Heart right ventricle (tissue), 16 donors: ENCODE measurements at places on chromosomes 5 and 9. TPM values are rescaled to one million over a fixed set of nuclear protein-coding genes. Genes with fewer than 3 reads are reported as not detected.

COL15A1 gene
- total RNA-seq = 41.0 TPM

EGFL7 gene
- total RNA-seq = 104 TPM

GCNT1 gene
- total RNA-seq = 5.3 TPM

TCF7 gene
- total RNA-seq = 5.9 TPM

PFN3 gene
- not detected for total RNA-seq

PARP8 gene
- 9.9 TPM for total RNA-seq

TRPM3 gene
- total RNA-seq = 0.05 TPM

NFIB gene
- 135 TPM for total RNA-seq

MEIKIN gene
- total RNA-seq = not detected

PTGER4 gene
- total RNA-seq = 12.3 TPM

GRCh38 chr5:135457424-135458071 is 5.4 kb upstream of the TIFAB start:
- H3K27me3 ChIP-seq = peaks cover 19% of the 10 kb centered on the region
- H3K4me1 ChIP-seq = no peaks in the 10 kb centered on the region
- H3K36me3 ChIP-seq = no peaks in the 10 kb centered on the region

- H3K4me3 ChIP-seq = no peak overlapping the region
- no peaks in the 10 kb centered on the region for H3K36me3 ChIP-seq
- H3K27ac ChIP-seq = no peak overlapping the region
- H3K4me1 ChIP-seq = no peaks in the 10 kb centered on the region
- no peak for DNase-seq
These were observed 201.1 kb upstream of the CHD1 start for GRCh38 chr5:99129768-99130501.

DNA sequence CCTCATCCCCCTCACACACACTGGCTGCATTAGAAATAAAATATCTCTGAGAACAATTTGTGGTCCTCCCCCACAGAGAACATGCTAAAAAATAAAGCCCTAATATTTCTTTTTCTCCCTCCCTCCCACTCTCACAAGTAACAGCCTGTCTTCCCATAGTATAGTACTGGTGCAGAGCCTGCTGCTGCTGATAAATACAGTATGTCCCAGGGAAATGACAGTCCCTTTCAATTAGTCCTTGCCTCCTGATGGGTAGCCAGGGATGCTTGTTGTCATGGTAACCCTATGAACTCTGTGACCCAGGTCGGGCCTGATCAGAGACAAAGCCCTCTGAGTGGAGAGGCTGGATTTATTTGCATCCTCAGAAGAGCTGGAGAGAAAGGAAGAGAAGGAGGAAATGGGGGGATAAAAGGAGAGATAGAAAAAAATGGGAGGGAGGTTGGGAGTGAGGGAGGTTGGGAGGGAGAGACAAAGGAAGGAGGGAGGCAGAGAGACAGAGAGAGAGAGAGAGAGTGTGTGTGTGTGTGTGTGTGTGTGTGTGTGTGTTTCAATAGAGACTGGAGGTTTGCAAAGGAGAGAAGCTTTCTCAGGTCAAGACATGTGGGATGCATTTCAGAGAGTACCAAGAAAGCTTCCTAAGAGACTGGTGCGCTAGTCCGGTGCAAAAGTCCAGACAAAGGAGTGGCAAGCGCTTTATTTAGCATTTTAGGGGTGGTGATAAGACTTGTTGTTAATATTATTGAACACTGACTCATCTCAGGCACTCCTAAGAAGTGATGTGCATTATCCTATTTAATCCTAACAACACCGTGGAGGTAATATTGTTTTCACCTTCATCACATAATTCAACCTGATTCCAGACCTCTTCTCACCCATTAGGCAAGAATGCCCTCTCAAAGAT is 260.8 kb downstream of the FAM114A2 start:
- H3K4me1 ChIP-seq = no peaks in the 10 kb centered on the region
- H3K27ac ChIP-seq = no peak overlapping the region
- peaks cover 11% of the 10 kb centered on the region for H3K27me3 ChIP-seq
- DNase-seq = no peak

- H3K27me3 ChIP-seq = peaks cover 4% of the 10 kb centered on the region
- no peak overlapping the region for H3K27ac ChIP-seq
- H3K36me3 ChIP-seq = no peaks in the 10 kb centered on the region
- H3K4me3 ChIP-seq = no peak overlapping the region
- no peak for DNase-seq
These were observed 403.1 kb downstream of the TLE4 start for GRCh38 chr9:79974806-79975422.

- H3K4me1 ChIP-seq = no peaks in the 10 kb centered on the region
- DNase-seq = peak; percentile 52
- no peaks in the 10 kb centered on the region for H3K27me3 ChIP-seq
- H3K36me3 ChIP-seq = no peaks in the 10 kb centered on the region
- no peak overlapping the region for H3K4me3 ChIP-seq
These were observed 25.8 kb upstream of the HSD17B3 start for GRCh38 chr9:96327694-96328352.

- H3K27me3 ChIP-seq = no peaks in the 10 kb centered on the region
- no peaks in the 10 kb centered on the region for H3K36me3 ChIP-seq
- no peak overlapping the region for H3K27ac ChIP-seq
These were observed 294.8 kb upstream of the RFX3 start for GRCh38 chr9:3820643-3821042.

GRCh38 chr5:169686137-169686536 is 49.1 kb downstream of the DOCK2 start:
- no peaks in the 10 kb centered on the region for H3K36me3 ChIP-seq
- no peaks in the 10 kb centered on the region for H3K4me1 ChIP-seq
- no peaks in the 10 kb centered on the region for H3K27me3 ChIP-seq
- H3K27ac ChIP-seq = no peak overlapping the region

- DNase-seq = no peak
- H3K27me3 ChIP-seq = no peaks in the 10 kb centered on the region
- peaks cover 18% of the 10 kb centered on the region for H3K4me1 ChIP-seq
- H3K27ac ChIP-seq = no peak overlapping the region
These were observed 215.1 kb upstream of the TRIM32 start for GRCh38 chr9:116471944-116472506.

GRCh38 chr5:93078082-93079038 is 502.7 kb downstream of the NR2F1-AS1 start:
- no peaks in the 10 kb centered on the region for H3K27me3 ChIP-seq
- H3K36me3 ChIP-seq = no peaks in the 10 kb centered on the region
- DNase-seq = peak; percentile 24

DNA sequence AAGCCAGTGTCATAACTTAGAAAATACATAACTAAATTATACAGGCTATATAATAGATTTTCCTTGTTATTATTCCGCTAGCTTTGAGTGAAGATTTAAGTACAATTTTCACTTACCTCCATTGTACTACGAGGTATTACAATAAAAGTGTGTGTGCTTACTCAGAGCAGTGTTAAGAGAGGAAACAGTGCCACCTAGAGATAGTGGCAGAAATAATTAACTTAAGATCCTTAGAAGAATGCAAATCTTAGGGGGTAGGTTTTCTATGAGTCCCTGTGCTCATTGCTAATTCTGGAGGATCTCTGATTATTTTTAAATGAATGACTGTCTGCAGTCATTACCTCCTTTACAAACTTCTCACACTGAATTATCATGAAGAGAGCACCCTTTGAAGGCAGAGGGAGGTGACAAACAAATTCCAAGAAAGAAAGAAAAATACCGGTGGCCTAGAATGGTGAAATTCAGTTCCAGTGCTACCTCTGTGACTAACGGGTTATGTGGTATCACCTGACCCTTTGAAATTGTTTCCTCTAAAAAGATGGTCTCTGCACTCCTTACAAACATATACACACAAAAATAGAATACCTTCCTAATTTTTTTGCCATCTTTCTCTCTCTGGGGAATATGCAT is 379.8 kb downstream of the TRIM36 start:
- peaks cover 5% of the 10 kb centered on the region for H3K27me3 ChIP-seq
- no peaks in the 10 kb centered on the region for H3K36me3 ChIP-seq
- no peak overlapping the region for H3K4me3 ChIP-seq
- H3K4me1 ChIP-seq = no peaks in the 10 kb centered on the region
- DNase-seq = no peak
- H3K27ac ChIP-seq = no peak overlapping the region

GRCh38 chr5:111636736-111637135 is 120.3 kb downstream of the NREP start:
- H3K36me3 ChIP-seq = no peaks in the 10 kb centered on the region
- no peak for DNase-seq
- no peaks in the 10 kb centered on the region for H3K27me3 ChIP-seq
- H3K27ac ChIP-seq = no peak overlapping the region

DNA sequence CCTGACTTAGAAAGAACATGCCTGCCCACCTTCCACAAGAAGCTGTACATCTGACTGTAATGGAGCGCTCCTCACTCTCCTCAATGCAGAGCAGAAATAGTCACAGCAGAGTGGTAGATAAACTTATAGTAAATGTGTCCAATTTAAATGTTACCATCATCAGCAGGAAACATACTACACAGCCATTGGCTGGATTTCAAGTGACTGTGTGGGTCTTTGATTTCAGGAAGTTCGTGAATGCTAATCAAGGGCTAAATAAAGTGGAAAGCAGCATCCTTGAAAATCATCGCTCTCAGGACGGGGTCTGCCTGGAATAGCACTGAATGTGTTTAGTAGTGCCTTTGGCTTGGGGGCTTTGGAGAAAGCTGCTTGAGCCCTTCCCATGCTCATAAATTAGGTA is 32.4 kb upstream of the CRHBP start:
- no peaks in the 10 kb centered on the region for H3K36me3 ChIP-seq
- H3K27ac ChIP-seq = no peak overlapping the region
- DNase-seq = no peak
- H3K4me1 ChIP-seq = no peaks in the 10 kb centered on the region

DNA sequence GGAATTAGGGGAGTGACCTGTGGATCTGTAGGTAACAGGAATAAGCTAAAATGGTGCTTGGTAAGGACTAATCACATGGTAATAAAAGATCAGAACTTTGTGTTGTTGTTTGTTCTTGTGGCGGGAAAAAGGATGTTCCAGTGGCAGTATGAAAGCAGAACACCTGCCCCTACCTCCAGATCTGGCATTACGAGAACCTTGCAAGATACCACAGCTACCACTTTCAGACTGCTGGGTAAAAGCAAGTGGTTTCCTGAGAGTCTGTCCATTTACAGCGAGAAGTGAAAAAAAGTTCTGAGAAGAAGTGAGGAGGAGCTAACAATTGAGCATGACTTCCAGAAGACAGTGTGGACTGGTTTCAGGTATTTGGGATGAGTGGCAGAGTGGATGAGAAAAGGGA is 252.5 kb downstream of the TLE4 start:
- no peaks in the 10 kb centered on the region for H3K36me3 ChIP-seq
- no peak for DNase-seq
- no peak overlapping the region for H3K4me3 ChIP-seq
- H3K27ac ChIP-seq = no peak overlapping the region

- DNase-seq = no peak
- no peaks in the 10 kb centered on the region for H3K27me3 ChIP-seq
- H3K4me1 ChIP-seq = no peaks in the 10 kb centered on the region
These were observed 174.0 kb downstream of the MAN2A1 start for GRCh38 chr5:109863752-109864151.

DNA sequence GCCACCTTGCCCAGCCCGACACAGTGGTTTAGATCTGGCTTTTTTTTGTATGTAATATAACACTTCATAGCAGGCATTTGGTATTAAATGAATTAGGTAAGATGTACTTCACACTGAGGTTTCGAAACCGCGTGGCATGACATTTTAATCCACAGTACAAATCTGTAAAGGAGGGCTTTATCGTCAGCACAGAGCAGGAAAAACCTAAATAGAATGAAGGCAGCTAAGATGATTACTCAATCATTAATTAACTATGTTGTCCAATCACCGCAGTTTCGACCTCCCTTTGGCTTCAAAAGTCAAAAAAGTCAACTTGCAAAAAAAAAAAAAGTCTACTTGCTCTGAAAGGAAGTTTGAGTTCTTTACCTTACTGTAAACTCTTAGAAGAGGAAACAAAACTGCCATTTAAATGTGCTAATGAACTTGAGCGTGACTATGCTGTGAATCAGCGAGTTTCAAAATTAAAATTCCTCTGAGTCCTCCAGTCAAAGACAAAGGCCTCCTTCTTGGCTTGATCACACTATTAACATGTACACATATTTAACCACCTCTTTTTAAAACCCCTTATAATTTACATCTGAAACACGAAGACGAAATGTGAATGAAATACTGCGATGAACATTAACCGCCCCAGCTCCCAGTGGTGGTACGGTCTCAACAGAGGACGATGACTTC is 698 bp upstream of the SEC24A start:
- peak overlapping the region; percentile 92 for H3K27ac ChIP-seq
- H3K4me1 ChIP-seq = peaks cover 40% of the 10 kb centered on the region
- no peaks in the 10 kb centered on the region for H3K27me3 ChIP-seq
- no peak for DNase-seq

DNA sequence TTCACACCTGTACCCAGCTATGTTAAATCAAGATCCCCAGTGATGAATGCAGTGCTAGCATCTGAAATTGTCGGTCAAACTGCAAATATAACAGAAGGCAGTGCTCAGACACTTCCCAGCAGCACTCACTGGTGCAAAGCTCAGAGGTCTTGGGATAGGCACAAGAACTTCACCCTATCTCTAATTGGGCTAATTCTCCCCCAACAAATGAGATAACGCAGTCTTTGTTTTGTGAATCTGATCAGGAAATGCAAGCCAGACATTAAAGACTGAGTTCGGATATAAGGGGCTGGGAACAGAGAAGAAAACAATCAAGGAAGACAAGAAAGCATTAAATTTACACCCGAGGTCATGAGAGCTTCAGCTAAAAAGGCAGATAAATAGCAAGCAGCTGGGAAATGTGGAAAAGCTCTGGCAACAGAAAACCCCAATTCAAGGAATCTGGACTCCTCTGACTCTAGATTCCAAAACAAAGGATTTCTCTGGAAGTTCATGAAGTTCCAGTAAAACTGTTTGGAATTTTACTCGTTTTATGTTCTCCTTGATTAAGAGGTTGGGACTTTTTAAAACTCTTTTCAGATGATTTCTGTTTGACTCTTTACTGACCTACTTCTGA is 65.1 kb downstream of the GNA14 start:
- no peaks in the 10 kb centered on the region for H3K36me3 ChIP-seq
- no peak overlapping the region for H3K27ac ChIP-seq
- peaks cover 25% of the 10 kb centered on the region for H3K4me1 ChIP-seq
- no peak overlapping the region for H3K4me3 ChIP-seq

GRCh38 chr5:92050970-92051369 is 667.9 kb upstream of the ARRDC3 start:
- H3K4me1 ChIP-seq = no peaks in the 10 kb centered on the region
- no peak overlapping the region for H3K27ac ChIP-seq
- no peaks in the 10 kb centered on the region for H3K36me3 ChIP-seq
- DNase-seq = no peak
- no peak overlapping the region for H3K4me3 ChIP-seq
